Brain microvascular endothelial cell (primary cell): ENCODE measurements at places on chromosomes 6 and 20.

DNA sequence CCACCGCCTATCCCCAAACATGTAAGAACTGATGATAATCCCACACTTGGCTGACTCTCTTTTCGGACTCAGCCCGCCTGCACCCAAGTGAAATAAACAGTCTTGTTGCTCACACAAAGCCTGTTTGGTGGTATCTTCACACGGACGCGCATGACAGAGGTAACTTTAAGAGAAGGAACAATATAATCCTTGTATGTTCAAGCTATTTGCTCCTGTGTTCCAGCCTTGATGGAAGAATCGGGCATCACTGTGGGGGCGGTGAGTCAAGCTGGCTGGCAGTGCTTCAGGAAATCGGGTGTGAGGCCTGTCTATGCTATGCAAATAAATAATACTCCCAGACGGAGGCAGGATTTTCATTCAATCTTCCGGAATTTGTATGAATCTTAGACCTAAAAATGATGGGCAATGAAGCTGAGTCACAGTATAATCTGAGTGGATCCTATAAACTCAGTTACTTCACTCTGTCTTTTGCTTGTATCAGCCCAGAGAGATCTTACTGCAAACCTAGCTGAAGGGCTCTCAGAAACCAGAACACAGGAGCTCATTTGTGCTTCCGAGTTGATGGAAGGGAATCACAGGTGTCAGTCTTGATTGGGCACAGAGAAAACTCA is 45.2 kb upstream of the NT5E start:
- peak; percentile 90 for DNase-seq

GRCh38 chr6:167984876-167985604 is 12.4 kb upstream of the KIF25 start:
- no peak for DNase-seq

GRCh38 chr6:55604021-55604420 is 25.0 kb upstream of the HMGCLL1 start:
- DNase-seq = no peak

DNA sequence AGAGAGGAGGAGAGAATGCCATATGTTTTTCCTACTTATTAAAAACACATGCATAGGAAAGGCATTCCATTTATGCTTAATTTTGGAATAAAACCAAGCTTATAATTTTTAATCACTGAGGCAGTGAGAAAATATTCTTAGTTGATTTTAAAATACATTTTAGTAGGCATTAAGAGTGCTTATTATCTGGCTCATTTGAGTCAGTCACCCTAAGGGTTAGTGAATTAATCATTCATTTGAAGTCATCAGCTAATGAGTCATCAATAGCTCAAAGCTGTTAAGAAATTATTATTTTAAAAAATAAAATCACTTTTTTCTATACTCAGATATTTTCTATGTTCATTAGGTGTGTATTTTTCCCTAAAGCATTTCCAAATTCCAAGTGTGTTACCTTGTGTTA is 81.6 kb downstream of the TMEM200A start:
- no peak for DNase-seq

DNA sequence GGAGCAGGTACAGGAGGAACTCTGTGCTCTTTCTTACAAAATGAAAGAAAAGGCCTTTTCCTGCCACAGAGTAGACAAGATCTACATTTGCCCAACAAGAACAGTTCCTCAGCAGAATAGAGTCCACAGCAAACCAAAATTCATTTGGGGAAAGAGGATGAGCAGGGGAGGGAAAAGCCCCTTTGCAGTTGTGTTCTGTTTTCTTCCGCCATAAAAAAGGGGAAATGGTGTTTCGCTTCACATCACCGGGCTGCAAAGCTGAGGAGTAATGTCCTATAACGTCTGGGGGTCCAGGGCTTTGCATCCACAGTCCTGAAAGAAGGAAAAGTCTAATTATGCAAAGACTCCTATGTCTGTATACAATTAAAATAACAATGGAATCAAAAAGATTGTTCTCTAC is at the start of gene GPR31:
Gene GPR31, minus strand, starts transcription at position 118 of the 400 bp plus-strand sequence. CDS start 149 bp downstream, outside the sequence.
- no peak for DNase-seq

- DNase-seq = no peak
These were observed 11.0 kb downstream of the SULF2 start for GRCh38 chr20:47774131-47774777.

GRCh38 chr20:58893355-58894120 is 41.0 kb downstream of the GNAS start:
- no peak for DNase-seq

DNA sequence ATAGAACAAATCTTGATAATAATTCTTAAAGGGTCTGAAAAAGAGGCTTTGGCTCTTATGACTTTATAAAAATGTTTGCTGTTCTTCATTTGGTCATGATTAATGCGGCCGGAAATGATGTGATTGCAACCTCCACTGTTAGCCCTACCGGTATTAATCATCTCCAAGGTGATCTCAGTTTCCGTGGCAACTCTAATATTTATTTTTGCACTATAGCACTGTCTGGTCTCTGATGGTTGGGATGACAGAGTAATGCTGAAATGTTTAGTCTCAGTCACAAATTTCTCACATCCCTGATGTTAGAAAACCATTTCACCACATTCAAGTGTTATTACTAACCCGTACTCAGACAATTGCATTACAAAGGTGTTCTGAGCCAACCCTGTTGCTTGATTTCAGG is 87.4 kb downstream of the TMEM200A start:
- peak; percentile 90 for DNase-seq

DNA sequence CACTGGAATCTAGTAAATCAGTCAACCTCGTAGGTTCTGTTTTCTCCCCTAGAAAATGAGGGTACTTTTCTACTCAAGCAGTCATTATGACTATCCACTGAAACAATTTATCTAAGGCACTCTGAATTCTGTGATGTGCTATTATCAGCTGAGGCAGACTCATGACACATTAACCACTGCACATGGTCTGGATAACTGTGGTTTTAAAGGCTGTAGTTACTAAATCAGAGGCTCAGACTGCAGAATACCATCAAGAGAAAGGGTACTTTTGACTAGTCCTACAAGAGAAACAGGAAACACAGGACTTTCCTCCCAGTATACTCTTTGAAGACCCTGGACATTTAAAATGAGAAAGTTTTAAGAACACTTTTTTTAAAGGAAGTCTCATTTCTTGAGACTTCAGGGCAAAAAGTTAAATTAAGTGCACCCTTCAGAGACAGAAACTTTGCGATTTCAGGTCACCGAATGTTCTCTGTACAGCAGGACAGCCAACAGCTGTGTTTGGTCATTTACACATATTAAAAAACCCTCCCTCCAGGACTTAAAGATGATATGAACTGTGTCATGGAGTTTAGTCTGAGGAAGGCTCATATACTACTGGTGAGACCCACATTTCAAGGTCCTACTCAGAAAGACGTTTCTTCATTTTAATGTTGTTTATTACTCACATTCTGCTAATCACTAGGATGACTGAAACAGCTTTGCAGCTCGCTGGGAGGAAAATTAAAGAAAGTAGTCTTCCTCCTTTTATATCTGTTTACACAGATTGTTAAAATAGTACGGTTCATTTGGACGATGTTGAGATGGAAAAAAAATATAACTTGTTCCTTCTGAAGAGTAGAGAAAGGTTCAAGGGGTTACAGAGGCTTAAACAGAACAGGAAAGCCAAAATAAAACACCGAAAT is 19.9 kb downstream of the ATXN1 start:
- peak; percentile 97 for DNase-seq

- no peak for DNase-seq
These were observed 19.3 kb upstream of the SCML4 start for GRCh38 chr6:107843400-107843799.

GRCh38 chr6:89585154-89585553 is 53.4 kb downstream of the LYRM2 start:
- peak; percentile 32 for DNase-seq

DNA sequence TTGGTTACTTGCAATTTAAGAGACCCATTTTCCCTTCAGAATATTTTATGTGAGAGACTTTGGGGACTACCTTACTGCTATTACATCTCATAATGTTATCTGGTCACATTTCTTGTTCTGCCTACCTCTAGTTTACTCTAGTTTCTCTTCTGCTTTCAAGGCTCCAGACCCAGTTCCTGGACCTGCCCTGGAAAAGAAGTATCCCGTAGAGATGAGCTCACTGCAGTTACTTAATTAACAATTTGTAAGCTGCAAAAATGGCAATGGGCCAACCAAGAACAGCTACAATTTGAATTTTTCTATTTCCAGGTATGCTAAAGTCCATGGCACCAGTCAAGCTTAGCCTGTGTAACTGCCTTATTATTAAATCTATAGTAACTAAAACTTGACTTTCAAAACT is 25.0 kb downstream of the TAB2 start:
- no peak for DNase-seq

DNA sequence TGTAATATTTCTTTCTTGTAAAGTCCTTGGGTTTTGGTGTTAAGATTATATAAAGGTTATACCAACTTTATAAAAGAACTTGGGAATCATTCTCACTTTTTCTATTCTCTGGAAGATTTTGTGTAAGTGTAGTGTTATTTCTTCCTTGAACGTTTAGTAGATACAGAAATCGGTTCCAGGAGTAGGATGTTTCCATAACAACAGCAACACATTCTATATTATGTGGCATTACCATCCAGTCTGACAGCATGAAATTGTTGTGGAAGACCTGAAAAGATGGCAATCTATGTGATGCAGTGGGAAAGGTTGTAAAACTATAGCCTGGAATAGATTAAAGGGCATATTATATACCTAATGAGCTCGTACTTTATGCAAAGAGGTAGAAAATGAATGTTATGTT is 13.8 kb downstream of the ECT2L start:
- DNase-seq = no peak

- DNase-seq = no peak
These were observed 2.7 kb upstream of the RAET1L start for GRCh38 chr6:150027806-150028565.
